ENCODE measurements at places on chromosomes 12 and 14.

GRCh38 chr12:13849456-13849855, 131.9 kb downstream of the GRIN2B start:
- no peak for DNase-seq

GRCh38 chr14:59632381-59632780, 55.8 kb upstream of the CCDC175 start:
- no peak for DNase-seq

GRCh38 chr12:56339158-56339422, 406 bp downstream of the IL23A start:
- DNase-seq, result no peak

GRCh38 chr14:37583358-37584210, 11.5 kb downstream of the FOXA1 start:
- DNase-seq, result no peak

- no peak for DNase-seq
Observed at GRCh38 chr12:25723336-25723735, 170.3 kb upstream of the LMNTD1 start.

DNA sequence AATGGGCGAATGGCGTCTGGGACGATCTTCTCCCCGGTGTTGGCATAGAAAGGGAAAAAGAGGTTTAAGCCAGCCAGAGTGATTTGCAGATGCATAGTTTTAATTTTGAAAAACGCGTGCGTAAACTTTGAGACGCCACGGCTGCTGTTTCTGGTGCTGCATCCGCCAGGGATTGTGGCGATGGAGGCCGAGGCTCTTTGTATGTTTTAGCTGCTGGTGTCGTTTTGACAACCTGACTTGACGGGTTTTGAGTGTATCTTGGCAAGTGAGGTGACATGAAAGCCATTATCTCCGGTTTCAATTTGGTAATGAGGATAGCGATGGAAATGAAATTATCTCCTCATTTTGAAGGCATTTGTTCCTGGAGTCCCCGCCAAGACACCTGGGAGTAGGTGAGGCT, 1.6 kb downstream of the PTGDR start:
- DNase-seq, result no peak

- no peak for DNase-seq
Observed at GRCh38 chr14:100836941-100837804, 11.3 kb downstream of the MEG3 start.

DNA sequence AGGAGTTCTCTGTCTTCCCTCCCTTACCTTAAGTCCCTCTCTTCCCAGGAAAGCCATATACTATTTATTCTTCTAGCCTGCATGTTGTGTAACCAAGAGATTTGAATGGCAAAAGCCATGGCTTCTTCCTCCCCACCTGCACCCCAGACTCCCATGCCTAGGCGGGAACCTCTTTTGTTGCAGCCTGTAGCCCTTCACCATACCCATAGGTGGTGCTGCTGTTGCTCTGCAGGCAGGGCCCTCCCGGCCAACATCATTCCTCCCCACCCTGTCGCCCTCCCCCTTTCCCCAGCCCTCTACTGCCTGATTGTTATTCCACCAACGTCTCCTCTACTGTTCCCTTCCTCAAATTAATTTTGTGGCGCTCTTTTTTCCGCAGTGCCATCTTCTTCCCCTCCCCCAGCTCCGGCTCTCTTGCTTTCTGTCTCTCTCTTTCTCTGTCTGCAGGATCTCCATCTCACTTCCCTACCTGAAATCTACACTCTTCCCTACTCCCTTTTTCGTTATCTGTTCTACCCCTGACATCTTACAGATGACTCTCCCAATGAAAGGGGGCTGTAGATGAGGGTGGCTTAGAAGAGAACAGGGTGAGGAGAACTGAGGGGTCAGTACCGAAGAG, 13.8 kb downstream of the NGDN start:
- no peak for DNase-seq

DNA sequence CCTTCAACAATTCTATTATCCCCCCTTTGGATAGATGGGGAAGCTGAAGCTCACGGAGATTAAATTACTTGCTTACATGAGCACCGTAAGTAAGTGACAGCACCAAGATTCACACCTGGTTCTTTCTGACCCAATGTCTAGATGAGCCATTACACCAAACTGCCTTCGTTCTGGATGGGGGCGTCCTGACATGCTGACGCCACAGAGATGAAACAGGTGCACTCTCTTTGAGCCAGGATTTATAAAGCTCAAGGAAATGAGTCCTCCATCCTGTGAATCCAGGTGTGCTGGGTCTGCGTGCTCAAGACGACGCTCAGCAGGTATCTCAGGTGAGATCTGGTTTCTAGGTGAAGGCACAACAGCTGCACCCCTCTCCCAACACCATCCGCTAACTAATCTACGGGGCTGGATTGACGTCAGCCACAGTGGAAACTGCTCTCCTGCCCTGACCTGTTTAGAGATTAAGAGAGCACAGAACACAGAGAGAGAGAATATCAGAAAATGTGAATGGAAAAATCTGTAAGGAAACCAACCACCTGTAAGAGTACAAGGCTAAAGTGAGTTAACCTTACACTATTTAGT, 61.6 kb downstream of the KSR2 start:
- DNase-seq, result no peak

DNA sequence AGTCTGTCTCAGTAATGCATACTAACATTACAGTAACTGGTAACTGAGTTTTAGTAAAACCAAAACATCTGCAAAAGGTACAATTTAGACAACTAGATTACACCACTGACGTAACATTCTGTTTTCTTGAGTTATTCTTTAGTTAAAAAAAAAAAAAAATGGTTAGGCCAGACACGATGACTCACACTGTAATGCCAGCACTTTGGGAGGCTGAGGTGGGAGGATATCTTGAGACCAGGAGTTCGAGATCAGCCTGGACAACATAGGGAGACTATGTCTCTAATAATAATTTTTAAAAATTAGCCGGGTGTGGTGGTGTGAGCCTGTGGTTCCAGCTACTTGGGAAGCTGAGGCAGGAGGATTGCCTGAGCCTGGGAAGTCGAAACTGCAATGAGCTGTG, 34.1 kb downstream of the AP5M1 start:
- no peak for DNase-seq

DNA sequence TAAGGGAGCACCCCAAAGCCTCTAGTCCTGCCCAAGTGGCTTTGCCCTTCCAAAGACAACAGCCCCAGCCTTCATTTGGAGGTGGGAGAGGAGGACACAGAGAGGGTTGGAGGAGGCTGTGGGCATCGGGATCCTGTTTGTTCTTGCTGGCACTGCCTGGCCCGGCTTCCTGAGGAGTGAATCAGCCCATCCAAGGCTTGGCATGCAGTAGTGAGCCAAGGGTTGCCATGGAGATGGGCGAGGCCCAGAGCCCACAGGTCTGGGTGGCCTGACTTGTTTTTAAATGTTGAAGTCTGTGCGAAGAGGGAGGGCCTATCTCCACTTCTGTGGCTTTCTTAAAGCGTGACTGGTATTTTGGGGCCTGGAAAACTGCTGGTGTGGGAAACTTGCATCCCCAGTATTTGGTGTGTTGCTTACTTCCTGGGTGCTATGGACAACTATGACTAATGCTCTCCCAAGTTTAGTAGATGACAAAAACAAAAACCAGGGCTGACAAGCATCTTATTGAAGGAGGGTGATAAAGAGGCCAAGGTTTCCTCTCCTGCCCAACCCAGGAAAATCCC, 15.8 kb downstream of the CD9 start:
- no peak for DNase-seq

DNA sequence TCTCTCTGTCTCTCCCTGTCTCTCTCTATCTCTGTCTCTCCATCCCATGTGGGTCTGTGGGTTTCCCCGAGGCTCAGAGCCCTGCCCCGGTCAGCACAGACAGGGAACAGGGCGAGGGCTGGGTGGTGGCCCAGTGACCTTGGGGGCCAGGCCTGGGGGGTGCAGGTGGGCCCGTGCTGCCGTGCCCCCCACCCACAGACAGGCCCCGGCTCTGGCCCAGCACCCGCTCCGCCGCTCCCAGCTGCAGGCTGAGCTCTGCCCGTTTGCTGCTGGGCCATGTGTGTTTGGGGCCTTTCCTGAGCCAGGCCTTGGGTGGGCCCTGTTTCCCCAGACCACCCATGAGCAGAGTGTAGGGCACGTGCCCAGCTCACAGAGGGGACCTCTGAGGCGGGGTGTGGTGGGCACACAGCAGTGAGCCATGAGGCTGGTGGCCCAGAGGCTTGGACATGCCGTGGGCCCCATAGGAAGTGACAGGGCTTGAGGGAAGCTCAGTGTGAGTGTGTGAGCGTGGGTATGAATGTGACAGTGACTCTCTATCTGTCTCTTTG, 51.0 kb downstream of the TMEM121 start:
- no peak for DNase-seq

GRCh38 chr12:3842517-3842916, 30.7 kb downstream of the PARP11 start:
- DNase-seq, result no peak

DNA sequence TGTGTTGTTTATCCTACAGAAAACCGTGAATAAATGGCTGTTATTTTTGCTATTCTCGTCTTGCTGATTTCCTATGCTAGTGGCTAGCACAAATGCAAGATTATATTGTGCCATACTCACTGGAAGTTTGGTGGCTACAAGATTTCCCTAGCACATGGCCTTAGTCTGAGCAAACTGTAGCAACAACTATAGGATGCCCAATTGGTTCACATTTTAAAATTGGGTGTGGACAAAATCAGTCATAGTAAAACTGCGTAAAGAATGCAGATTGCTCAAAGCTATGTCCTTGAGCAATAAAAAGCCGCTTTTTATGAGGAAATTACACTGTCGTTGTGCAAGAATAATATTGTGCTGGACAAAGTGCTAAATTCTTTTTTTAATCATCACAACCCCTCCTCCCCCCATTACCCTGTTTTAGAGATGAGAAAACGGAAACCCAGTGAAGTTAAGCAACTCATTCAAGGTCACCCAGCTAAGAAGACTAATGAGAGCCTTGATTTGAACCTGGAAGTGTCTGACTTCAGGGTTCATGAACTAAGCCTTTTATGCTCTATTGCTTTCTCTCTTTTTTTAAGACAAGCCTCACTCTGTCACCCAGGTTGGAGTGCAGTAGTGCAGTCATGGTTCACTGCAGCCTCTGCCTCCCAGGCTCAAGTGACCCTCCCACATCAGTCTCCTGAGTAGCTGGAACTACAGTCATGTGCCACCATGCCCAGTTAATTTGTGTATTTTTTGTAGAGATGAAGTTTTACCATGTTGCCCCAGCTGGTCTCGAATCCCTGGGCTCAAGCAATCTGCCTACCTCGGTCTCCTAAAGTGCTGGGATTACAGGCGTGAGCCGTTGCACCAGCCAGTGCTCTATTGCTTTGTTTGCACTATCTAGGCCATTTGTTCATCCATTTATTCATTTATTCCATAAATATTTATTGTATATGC, 73.6 kb downstream of the SRGAP1 start:
- no peak for DNase-seq

- DNase-seq, result no peak
Observed at GRCh38 chr14:54538055-54538454, 28.3 kb downstream of the CGRRF1 start.

GRCh38 chr12:42511656-42512055, 77.9 kb downstream of the PRICKLE1 start:
- no peak for DNase-seq

DNA sequence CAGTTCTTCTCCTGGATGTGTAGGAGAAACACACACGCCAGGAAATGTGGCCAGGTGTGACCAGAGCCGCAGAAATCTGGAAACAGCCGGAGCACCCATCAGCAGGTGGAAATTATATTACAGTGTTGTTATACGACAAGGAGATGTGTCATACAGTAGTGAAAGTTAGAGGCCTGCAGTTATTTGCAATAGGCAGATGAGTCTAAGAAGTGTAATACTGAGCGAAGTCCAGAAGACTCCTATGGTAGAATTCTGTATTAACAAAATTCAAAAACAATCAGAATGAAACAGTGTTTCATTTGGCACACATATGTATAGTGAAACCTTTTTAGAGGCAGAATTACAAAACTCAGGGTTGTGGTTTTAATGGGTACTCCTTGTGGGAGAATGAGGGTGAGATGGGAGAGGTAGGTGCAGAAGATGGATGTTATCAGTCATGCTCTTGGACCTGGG, 39.3 kb upstream of the AMN start:
- no peak for DNase-seq

DNA sequence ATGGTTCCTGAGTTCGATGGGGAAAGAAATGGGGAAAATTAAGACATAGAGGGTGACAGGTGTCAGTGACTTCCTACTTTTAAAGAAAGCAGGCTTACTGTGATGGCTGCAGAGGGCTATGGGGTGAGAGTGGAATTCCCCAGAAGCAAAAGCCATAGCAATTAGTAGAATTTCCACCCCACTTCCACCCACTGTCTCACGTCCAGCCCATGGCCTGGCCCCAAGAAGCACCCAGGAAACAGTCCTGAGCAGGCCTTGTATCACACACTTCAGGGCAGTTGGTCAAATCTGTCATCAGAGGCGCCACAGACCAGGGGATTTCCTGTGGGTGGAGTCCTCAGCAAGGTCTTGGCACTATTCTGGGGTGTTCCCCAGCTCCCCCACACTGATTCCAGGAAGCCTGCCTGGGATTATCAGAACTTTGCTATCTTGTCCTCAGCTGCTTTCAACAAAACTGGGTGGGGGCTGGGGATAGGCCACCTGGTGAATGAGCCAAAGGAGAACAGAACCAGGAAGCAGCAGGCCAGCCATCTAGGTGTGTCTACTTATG, 120.1 kb upstream of the CCND2 start:
- peak; percentile 70 for DNase-seq

- no peak for DNase-seq
Observed at GRCh38 chr12:130642856-130643255, 73.2 kb downstream of the RIMBP2 start.

- DNase-seq, result no peak
Observed at GRCh38 chr14:51087031-51087441, 7.9 kb downstream of the TRIM9 start.

DNA sequence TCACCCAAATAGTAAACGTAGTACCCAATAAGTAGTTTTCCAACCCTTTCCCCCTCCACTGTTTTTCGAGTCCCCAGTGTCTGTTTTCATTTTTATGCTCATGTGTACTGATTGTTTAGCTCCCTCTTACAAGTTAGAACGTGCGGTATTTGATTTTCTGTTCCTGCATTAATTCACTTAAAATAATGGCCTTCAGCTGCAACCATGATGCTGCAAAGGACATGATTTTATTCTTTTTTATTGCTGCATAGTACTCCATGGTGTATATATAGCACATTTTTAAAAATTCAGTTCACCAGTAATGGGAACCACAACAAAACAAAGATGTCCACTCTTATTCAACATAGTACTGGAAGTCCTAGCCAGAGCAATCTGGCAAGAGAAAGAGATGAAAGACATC, 72.8 kb downstream of the DUSP6 start:
- no peak for DNase-seq
